ENCODE measurements at places on chromosomes 3 and 15.

DNA sequence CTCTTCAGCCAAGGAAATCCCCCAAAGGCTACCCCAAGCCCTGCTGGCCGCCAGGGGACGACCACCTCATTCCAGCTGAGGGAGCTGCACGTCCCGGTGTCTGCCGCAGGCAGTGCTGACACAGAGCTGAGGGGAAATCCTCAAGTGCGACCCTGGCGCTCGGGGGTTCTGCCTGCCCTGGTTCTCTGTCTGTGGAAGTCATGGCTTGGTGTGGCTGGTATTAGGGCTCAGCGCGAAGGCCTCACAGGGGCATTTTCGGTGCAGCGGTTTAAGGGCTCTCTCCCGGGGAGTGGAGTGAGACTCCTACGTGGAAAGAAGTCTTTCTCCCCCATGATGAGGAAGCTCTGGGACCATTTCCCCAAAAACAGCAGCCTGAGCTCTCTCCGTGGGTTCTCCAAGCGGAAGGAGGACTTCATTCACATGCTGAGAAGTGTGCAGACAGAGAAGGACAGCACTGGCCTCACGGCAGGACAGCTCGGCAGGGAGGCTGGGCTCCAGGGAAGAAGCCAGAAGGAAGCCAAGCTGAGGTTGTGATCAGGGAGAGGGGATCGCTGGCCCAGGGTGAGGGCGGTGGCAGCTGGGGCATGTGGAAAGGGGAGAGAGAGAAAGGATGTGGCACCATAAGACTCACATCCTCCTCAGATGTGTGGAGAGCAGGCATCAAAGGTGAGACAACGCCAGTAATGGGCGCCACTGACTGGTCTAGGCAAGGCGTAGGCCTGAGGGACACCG, 48.6 kb downstream of the KLF15 start:
- DNase-seq = no peak

DNA sequence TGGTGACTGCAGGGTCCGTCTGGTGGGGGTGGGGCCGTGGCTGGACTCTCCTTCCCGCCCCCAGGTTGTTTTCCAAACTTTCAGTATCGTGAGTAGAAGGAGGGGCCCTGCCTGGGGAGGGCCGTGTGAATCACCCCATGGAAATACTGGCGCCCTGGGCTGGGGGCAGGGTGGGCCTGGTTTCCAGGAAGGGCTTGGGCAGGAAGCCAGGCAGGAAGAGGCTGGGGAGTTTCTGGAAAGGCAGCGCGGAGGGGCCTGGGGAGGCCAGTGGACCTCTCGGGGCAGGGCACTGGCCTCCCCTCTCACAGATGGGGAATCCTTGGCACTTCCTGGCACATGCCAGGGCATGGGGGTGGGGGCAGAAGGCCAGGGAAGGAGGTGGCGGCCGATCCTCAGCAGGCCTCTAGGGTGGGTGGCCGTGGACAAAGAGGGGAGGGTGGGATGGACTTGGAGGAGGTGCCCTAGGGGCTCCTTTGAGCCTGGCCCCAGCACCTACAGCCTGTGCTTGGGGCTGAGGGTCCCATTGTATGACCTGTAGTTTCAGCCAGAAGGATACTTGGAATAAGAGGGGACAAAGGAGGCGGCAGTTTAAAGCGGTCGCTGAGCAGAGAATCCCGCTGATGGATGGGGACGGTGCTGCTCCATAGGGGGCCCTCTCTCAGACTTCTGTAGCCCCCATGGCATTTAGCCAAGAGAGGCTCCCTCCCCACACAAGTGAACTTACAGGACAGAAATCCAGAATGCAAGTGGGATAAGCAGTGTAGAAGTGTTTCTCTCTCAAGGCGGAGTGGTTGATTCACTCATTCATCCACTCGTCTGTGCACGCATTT, 56.5 kb upstream of the GATA2 start:
- no peak for DNase-seq

GRCh38 chr15:86079508-86080266, at the start of gene AGBL1:
AGBL1 (plus strand) TSS chr15:86079871.
- DNase-seq = no peak

DNA sequence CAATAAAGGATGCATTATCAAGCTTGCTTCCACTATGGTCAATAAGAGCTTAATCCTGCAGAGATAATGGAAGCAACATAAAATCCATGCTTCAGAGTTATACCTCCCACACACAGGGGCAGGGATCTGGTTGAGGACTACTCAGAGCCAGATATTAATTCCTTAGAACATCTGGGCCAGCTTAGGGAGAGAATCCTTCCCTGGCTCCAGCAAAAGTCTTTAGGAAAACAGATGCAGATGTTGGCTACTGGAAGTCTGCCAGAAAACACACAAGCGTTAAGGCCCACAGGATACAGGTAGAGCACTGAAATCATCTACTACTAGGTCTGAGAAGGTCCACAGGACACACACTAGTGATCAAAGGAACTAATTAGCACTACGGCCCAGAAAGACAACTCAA, 25.2 kb downstream of the TMEM202 start:
- DNase-seq = no peak

GRCh38 chr3:72004749-72005292, 219.9 kb upstream of the PROK2 start:
- DNase-seq = no peak

Measured in GM10248 (cell line).